Stimulated activated CD4-positive, alpha-beta T cell treated with anti-CD3 and anti-CD28 coated beads, Interleukin-2, amount 100 ng/mL, for 24 hours (primary cell): ENCODE measurements at places on chromosomes 5 and 9.

GRCh38 chr9:20244271-20244670 is 378.0 kb downstream of the MLLT3 start:
- no peak for DNase-seq

DNA sequence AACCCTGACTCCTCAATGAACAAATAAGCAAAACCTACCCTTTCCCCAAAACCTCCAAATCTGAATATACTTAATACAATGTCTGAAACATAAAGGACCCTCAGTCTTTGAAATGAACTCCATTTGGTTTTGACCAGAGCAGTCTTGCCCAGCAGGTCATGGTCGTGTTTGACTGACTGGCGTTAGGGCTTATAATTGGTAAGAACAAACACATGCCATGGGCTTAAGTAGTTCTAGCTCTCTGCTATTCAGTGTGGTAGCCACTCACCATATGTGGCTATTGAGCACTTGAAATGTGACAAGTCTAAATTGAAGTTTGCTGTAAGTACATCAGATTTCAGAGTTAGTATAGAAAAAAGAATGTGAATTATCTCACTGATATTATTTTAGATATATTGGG is 42.1 kb downstream of the LRRTM2 start:
- DNase-seq = no peak

GRCh38 chr9:19298436-19299000 is 68.0 kb downstream of the DENND4C start:
- no peak for DNase-seq

- DNase-seq = no peak
Observed at GRCh38 chr5:171789353-171789752, 3.7 kb downstream of the SMIM23 start.

DNA sequence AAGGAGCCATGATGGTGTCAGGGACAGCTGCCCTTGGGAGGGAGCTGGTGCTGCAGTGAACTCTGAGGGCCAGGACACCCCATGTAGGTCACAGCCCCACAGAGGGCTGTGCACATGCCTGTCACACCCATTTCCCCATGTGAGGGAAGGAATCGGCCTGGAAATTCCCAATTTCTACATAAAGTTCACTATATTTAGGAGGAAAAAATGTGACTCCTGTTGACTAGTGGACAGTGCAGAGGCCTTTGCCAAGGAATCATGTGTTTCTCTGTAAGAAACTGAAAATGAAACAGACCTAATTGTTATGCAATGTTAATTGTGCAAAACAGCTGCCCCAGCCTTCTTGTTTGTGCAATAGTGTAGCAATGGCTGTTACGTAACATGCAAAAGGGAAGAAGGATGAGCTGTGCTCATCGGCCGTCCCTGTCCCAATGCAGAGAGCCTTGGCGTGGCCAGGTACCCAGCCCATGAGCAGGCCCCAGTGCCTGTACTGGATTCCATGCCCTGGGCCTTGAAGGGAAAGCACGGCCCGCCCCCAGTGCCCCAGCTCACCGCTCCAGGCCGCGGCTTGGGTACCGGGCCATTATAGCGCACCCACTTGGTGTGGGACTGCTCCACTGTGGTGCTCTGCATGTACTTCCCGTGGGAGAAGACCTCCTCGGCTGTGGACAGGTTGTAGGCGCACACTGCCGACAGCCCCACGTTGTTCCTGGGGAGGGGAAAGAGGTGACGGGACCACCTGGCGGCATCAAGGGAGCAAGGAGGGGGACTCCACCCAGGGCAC is 70.0 kb downstream of the SECISBP2 start:
- no peak for DNase-seq

- peak; percentile 46 for DNase-seq
Observed at GRCh38 chr9:20558566-20559016, 63.7 kb downstream of the MLLT3 start.

DNA sequence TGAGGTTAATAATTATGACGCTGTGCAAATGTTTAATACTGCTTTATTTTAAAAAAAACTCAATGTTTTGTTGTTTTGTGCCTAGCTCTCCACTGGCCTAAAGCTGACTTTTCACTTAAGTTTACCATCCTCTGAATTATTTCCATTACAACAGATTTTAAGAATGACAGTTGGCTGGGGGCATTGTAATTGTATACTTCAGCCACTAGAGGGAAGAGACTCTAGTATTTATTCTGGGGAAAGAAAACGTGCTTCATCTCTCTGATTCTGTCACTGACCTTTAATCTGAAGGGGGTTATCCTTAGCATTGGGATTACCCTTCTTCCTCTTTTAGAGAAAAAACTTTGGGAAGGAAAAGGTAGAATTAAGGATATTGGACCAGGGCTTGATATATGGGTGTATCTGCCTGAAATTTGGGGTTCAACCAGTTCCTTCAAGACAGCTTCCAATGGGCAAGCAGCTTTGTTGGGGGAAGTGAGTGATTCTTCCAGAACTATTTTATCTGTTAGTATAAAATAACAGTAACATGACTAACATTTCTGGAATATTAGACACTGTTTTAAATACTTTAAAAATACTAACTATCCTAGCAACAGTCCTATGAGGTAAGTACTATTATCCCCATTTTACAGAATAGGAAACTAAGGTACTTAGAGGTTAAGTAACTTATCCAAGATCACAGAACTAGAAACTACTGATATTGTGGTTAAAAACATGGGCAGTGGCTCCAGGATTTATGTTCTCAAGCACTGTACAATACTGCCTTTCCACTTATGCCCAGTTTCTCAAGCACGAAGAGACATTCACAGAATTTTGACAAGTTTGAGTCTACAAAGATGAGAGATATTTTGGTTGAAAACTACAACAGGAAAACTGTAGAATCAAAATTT is 208.4 kb downstream of the CD180 start:
- DNase-seq = no peak

GRCh38 chr9:126456441-126457174 is 130.0 kb downstream of the MVB12B start:
- DNase-seq = no peak

- DNase-seq = no peak
Observed at GRCh38 chr5:32231929-32232328, 57.8 kb upstream of the GOLPH3 start.

GRCh38 chr5:169634606-169635005 is 2.5 kb upstream of the DOCK2 start:
- DNase-seq = no peak

- no peak for DNase-seq
Observed at GRCh38 chr9:131289301-131290035, at the start of gene PLPP7. TSS of gene PLPP7 (plus strand) at chr9:131289723. CDS start at chr9:131289998, 275 bp downstream.
